Fibroblast of villous mesenchyme (primary cell): ENCODE measurements at places on chromosomes 12 and 14. TPM values are rescaled to one million over a fixed set of nuclear protein-coding genes. Genes with fewer than 3 reads are reported as not detected.
A peak's percentile ranks its signal among the peaks of the same experiment; 100 is the strongest.

Gene SLC10A1
- not detected in 2 replicates for total RNA-seq

DNA sequence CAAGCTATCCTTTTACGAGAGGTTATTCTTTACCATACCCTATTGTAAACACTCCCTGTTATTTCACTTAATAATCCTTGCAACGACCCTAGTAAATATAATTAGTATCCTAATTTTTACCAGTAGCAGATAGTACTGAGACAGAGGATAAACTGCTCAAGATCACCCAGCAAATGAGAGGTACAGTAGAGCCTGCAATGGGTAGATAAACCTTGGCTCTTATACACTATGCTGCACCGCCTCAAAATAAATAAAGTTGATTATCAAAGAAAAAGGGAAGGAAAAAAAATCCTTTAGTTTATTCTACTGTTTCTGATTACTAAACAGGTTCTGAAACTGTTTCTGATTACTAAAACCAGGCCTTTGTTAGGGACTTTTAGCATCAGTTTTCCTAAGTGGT, 22.5 kb downstream of the YBX3 start:
- no peak for DNase-seq

Gene LIN7A
- total RNA-seq: 6.4 and 10.4 TPM in 2 replicates

GRCh38 chr14:58107947-58108552, 44.0 kb downstream of the ARMH4 start:
- DNase-seq: peak; percentile 77

Gene PRR13
- total RNA-seq: 60.0 and 64.4 TPM in 2 replicates

DNA sequence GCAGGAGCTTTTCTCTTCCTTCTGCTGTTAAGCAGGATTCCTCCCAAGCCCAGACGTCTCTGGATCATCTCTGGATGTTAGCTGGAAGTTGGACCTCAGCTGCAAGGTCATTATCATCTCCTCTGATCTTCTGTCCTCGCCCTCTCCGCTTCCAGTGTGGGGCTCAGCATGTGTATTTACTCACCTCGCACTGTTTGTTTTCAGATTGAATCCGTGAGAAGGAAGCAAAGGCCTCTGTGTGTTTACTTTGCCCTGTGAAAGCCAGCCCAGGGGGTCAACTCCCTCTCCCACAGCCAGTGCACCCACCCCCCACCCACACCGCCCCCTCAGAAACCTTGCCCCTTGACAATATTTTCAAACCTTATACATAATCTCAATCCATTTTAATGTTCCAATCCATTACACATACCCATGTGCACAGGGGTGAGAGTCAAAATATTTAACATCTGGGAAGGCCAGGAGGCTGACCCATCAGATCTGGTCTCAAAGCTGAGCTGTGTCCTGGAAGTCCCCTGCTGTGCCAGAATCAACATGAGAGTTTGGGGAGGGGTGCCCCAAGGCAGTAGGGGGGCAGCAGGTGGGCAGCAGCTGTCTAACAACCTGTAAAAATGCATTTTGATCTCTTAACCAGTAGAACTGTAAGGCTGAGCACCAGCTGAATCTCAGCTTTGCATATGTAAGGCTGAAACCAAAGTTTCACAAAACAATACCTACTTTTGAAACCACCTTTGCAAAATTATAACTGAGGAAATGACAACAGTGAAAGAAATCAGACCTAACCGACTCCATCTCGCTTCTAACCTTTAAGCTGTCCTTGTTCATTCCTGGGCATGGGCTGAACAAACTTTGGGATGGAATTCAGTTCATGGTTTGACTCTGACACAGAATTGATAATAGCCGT, 157.9 kb downstream of the ZNF664 start:
- DNase-seq: peak; percentile 5

Gene MANSC1
- 2.3 and 4.7 TPM in 2 replicates for total RNA-seq

Gene SIX1
- under 0.01 and 0.64 TPM in 2 replicates for total RNA-seq

Gene RNASE7
- not detected in 2 replicates for total RNA-seq

Gene CLEC1B
- total RNA-seq: under 0.01 TPM in 1 of 2 replicates, not detected in the other

DNA sequence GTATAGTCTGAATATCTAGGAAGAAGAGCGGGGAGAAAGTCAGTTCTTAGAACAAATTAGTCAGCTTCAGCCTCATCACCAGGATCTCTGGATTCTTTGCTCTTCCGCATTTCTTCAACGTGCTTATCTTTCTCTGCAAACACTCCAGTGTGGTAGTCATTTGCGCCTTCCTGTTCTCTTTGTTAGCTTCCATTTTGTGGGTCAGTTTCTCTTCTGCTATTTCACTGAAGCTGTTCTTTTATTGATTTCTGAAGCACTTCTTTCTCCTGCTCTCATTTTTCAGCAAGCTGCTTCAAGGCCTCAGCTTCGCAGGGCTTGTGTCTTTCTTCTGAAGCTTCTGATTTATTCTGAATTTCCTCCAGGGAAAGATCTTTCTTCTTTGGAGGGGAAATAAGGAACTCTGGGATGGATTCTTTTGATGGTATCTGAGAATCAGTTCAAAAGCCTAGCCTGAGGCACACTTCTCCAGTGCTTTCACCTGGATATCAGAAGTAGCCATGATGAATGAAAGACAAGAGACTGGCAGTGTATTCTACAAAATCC, 13.5 kb downstream of the AMN1 start:
- DNase-seq: peak; percentile 72

DNA sequence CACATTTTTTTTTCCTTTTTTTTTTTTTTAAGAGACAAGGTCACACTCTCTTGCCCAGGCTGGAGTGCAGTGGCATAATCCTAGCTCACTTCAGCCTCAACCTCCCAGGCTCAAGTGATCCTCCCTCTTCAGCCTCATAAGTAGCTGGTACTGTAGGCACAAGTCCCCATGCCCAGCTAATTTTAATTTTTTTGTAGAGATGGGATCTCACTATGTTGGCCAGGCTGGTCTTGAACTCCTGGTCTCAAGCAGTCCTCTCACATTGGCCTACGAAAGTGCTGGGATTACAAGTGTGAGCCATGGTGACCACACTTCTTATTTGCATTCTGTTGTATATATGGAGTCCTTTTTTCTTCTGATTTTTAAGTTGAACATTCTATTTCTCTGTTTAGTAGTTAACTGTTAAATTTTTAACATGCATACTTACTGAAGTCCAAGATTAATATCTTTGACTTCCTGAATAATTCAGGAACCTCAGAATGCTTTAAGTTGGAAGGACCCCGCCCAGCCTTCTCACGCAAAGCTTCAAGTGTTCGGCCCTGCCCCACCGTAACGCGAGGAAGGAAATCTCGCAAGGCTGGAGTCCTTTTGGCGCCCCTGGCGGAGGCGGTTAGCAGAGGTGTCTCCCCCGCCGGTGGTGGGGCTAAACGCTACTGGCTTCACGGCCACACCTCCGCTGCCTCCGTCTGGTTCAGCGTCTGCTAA, 21.6 kb downstream of the SPATS2 start:
- peak; percentile 21 for DNase-seq

Gene DACT1
- total RNA-seq: 6.9 and 35.8 TPM in 2 replicates

DNA sequence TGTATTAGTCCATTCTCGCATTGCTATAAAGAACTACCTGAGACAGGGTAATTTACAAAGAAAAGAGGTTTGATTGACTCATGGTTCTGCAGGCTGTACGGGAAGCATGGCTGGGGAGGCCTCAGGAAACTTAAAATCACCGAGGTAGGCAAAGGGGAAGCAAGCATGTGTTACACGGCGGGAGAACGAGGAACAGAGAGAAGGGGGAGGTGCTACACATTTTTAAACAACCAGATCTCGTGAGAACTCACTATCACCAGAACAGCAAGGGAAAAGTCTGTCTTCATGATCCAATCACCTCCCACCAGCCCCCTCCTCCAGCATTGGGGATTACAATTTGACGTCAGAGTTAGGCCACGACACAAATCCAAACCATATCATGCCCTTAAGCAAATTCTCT, 13.3 kb upstream of the MAX start:
- DNase-seq: no peak

DNA sequence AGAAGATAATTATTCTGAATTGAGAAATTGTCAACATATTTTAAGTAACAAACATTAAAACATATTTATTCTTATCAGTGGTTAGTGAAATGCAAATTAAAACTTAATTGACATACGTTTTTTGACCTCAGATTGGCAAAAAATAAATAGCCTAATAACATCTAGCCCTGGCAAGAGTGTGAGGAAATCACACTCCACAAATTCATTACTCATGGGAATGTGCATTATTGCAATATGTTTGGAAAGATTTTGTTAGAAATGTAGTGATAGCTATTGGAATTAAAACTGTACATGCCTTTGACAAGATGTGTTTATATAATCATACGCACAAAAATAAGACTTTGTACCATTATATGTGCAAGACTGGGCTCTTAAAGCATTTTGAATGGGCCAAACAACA, 168.6 kb downstream of the KITLG start:
- no peak for DNase-seq

DNA sequence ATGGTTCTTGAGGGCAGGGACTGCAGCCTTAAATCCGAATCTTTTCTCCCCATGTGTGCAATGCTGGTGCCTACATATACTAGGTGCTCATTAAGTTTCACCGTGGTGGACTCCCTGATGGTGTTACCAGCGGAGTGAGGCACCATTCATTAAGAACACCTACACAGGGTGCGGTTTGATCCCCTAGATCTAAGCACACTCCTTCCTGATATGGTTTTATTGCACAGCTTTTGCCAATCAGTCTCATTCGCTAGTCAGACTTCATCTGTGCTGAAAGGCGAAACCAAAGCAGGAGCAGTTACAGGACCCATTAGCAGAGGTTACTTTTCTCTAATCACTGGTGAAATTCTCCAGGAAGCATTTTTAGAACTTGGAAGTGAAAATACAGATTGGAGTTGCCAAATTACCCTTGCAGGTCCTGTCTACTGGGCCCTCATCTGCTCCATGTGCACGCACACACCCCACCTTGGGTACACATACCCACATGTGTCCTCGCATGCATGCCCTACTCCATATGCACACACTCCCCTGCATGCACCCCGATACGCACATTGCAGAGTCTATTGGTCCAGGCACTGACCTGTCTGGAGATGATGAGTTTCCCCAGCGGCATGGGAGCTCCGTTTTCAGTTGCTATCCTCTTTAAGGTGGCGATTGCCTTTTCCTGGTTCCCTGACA, 58.5 kb downstream of the DAO start:
- no peak for DNase-seq

DNA sequence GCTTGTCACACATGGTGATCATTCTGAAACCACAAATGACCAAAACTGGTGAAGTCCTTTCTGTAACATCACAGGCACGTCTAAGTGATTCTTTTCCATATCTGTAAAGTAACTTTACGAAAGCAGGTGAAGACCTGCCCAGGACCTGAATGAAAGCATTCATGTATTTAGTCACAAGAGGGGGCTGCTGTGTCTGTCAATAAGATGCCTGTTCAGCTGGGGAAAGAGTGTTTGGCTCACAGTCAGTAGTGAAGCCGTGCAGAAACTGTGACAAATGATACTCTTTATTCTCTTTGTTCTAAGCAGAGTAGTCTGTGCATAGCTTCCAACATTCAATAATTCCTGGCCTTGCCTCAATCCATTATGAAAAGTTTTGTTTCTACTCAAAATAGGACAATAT, 373.5 kb upstream of the OR4E1 start:
- no peak for DNase-seq

Gene C12orf54
- not detected in 2 replicates for total RNA-seq

- DNase-seq: peak; percentile 13
These were observed 1808.9 kb upstream of the SEL1L start for GRCh38 chr14:83342590-83342989.

- no peak for DNase-seq
These were observed 261.2 kb downstream of the ACSS3 start for GRCh38 chr12:81339071-81339470.

DNA sequence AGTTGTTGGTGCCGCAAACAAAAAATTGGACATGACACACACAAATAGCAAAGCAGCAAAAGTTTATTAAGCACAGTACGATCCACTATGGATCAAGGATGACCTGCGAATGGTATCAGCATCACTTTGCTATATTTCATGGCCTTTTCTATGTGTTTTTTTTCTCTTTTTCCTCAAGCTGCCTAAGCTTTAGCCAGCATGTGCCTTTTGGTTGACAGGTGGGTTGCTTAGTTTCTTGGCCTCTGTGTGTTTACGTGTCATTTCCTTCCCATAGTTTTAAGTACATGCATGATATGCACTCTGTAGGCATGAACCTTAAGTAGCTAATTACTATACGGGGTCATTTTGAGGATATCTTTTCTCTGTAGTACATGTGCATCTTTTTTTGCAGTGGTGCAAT, 9.8 kb downstream of the CD4 start:
- DNase-seq: no peak

DNA sequence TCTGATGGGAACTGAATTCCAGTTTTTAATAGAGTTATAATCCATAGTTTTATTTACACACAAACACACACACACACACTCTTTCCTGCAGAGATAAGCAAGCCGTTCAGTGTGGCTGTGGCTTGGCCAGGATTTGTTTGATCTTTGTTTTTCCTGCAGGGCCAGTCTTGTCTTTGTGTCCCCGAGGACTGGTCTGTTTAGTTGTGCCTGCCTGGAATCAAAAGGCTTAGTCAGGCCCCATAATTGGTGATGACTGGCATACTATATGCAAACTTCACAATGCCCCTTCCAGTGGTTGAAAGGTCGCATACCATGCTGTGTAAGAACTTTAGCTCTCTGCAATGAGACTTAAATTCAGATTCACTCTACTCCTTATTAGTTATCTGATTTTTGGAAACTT, 26.0 kb downstream of the WBP11 start:
- DNase-seq: no peak

Gene FOXN3
- 33.2 and 58.6 TPM in 2 replicates for total RNA-seq

- no peak for DNase-seq
These were observed 203.7 kb upstream of the SSTR1 start for GRCh38 chr14:38003746-38004609.

Gene DCN
- 125 and 258 TPM in 2 replicates for total RNA-seq

Gene B4GALNT1
- 3.0 and 5.2 TPM in 2 replicates for total RNA-seq

- no peak for DNase-seq
These were observed 12.0 kb upstream of the DTX1 start for GRCh38 chr12:113044516-113044915.
